ENCODE measurements at places on chromosomes 5 and 9. TPM values are rescaled to one million over a fixed set of nuclear protein-coding genes. Genes with fewer than 3 reads are reported as not detected.

The CD74 gene
- 263 TPM for total RNA-seq

The SPATA31D4 gene
- not detected for total RNA-seq

The PRRT1B gene
- not detected for total RNA-seq

The MBLAC2 gene
- 3.8 TPM for total RNA-seq

The MEF2C gene
- total RNA-seq, result 52.3 TPM

The IFNA10 gene
- total RNA-seq, result not detected

The SLC6A7 gene
- not detected for total RNA-seq

The DNAI1 gene
- total RNA-seq, result not detected

DNA sequence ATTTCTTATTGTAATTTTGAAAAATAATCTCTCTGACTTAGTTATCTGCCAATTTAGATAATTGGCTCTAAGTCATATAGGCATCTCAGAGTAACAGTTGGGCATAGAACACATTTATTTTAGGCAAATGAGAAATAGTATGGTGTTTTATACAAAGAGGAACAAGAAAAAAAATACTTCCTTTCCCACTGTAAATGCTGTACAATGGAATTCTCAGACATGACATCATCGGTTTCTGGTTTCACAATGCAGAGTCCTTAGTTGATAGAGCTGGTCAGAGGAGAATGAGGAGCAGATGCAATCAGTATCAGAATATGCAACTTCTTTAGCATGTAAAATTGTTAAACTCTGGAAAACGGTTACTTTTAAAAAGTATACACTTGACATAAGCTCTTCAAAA, 49.4 kb downstream of the PLK2 start:
- no peak for DNase-seq

DNA sequence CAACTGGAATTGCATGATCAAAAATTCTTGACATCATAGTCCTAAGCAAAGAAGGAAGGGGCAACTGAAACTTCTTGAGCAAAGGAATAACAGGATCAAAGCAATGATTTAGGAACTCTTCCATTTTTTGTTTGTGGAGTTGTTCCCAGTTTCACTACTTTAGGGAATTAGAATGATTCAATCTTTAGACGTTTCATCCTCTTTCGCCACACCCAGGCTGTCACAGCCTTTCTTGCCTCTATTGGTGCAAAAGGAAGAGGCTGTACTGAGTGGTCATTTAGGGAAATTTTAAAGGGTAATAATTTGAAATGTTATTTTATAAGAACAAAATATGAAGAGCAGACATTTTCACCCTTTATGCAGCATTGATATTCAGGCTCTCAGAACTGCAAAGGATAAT, 1026.0 kb upstream of the ARRDC3 start:
- no peak for DNase-seq

DNA sequence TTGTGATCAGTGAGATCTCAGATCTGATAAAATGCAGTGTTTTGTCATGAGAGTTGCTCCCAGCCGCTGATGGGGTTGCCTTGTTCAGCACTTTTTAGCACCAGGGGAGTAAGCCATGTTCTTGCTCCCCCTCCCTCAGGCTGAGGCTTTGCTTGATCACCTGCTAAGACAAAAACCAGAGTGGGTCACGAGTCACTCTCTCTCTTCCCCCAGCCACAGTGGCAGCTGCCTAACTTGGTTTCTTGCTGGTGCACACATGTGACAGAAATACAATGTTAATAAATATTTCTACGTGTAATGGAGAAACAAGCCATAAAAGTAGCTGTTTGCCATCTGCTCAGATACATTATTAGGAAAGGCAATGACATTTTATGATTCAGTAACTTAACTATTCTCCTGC, 212.4 kb upstream of the DMRT1 start:
- no peak for DNase-seq

GRCh38 chr5:164306662-164307061, 801.2 kb downstream of the MAT2B start:
- no peak for DNase-seq

DNA sequence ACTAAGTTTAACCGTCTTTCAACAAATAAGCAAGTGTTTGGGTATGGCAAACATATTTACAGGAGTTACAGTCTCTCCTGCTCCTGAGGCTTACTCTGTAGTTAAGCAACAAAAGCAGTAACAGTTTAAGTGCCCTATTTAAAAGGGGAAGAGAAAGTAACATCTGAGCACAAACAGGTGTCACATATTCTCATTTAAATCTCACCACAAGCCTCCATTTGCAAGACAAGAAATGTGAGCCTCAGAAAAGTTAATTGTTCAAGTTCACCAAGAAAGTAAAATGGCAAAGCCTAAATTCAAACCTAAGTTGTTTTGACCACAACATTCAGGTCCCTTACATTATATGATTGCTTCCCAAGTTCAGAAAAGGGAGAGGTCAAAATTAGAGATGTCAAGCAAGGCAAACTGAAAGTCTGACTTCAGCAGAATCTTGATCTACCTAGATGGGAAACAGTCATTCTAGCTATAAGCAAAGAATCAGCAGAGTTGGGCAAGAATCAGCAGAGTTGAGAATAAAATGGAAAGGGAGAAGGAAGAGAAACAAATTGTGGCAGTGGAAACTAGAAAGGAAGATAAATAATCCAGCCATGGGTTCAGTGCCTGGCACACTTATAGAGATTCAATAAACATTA, 93.4 kb downstream of the STRBP start:
- no peak for DNase-seq

- peak; percentile 71 for DNase-seq
Measured at GRCh38 chr9:120886490-120886967, 9.5 kb upstream of the PHF19 start.

- DNase-seq, result no peak
Measured at GRCh38 chr9:114312513-114312875, 10.4 kb upstream of the ORM1 start.

DNA sequence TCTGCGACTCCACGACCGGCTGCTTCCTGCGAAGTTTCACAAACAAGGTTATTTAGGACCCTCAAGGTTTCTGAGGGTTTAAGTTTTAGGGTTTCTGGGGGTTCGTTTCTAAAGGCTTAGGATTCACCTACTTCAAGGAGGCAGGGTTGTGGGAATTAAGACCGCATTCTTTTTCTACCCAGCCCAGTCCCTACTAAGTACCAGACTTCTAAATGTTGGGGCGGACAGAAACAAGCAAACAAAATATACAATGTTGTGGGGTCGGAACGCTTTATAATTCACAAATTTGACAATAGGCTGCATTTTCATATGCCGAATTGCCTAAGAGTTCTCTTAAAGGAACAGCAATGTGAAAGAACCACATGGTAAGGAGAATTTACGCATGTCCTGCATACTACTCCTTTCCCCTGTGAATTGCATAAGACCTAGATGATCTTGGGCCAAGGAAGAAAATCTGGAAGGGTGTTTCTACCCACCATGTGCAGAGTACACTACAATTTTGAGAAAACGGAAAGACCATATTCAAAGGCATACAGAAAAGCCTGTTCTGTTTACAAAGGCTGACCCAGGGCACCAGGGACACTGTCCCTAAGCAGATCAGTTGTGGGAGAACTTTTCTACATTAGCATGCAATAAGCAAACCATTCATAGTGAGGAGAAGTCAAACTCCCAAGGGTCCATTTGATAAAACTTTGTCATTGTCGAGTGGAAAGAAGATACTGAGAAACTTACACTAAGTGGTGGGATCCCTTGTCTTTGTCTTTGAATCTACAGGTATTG, 457.3 kb downstream of the RAB3C start:
- no peak for DNase-seq

DNA sequence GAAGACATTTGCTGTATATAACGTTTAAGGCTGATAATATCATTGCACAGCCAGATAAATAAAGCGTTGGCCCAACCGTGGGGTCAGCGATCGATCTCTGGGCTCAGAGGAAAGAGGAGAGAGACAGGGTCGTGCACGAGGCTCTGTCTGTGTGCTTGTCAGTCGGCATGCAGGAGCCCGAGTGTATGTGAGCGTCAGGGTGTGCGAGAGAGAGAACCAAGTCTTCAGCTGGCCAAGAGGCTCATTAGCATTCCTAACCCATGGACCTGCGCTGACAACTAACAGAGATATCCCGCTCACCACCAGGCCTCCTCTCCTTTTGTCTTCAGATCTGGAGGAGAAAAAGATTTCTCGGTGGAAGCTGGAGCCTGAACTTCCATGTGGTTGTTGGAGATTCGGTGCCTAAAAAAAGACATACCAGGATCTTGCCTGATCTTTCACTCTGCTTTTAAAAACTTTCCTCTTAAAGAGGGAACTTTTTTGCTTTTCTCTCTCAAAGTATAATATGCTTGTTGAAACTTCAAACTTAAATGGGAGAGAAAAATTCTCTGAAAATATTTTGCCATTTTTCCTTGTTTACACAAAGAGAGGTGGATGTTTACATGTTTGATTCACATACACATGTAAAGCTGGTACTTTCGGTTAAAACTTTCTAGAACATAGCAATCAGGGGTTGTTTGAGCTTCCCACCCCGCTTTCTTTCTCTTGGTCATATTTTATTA, 16.5 kb downstream of the NR2F1 start:
- DNase-seq, result no peak

DNA sequence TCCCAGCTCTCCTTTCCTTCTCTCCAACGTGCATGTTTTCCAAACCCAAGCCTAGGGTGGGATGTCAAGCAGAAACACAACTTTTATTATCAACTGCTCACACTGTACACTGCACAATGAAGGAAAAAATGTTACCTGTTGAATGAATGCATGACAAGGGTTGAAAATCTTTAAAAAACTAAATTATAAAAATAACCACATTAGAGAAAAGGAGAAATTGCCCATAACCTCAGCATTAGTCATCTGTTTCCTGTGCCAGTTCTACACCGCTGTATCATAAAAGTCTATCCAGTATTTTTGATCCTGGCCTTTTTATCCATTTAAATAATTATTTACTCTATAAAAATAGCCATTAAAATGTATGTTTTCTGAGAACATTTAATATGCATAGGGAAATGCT, 101.1 kb downstream of the APBA1 start:
- no peak for DNase-seq

DNA sequence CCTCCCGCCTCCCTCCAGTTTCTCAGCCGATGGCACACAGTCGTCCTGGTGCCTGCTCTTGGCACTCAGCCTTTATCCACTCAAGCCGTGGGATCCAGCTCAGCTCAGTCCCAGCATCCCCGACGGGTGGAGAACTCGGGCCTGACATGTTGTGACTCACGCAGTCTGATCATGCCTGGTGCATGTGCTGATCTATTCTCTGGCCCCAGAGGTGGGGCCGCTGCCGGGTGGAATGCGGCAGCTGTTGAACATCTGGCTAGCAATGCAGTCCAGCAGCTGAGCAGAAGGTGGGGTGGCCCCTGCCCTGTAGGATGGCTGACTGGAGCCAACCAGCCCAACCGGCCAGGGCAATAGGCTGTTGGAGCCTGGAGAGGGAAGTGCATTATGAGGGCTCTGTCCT, 1.7 kb upstream of the AIF1L start:
- peak; percentile 74 for DNase-seq

- no peak for DNase-seq
Measured at GRCh38 chr9:90508940-90509339, 133.7 kb downstream of the DIRAS2 start.

DNA sequence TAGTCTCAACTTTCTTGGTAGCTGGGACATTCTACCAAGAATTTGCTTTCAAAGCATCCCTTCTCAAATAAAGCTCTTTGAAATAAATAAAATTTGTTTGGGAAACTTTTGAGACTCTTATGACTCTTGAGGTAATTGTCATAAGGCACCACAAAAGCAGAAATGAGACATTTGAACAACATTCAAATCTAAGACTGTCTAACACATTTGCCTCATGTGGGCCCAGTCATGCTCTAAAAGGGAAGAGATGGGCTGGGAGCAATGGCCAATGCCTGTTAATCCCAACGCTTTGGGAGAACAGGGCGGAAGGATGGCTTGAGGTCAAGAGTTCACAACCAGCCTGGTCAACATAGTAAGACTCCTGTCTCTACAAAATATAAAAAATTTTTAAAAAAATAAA, 26.4 kb downstream of the SLC31A2 start:
- DNase-seq, result no peak

DNA sequence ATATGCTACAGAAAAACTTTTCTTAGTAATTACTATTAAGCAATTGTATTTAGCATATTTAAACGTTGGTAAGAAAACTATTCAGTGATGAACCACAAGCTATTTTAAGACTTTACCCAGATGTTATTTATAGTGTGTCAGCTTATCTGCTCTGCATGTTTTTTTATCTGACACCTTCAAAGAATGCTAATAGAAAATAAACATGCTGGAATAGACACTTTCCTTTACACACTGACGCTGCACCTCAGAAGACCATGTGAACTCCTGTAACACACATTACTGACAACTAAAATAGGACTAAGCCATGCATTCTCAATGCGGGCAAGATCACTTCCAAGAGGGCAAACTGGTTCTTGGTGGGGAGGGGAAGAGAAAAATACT, 38.3 kb downstream of the FNIP1 start:
- DNase-seq, result no peak

DNA sequence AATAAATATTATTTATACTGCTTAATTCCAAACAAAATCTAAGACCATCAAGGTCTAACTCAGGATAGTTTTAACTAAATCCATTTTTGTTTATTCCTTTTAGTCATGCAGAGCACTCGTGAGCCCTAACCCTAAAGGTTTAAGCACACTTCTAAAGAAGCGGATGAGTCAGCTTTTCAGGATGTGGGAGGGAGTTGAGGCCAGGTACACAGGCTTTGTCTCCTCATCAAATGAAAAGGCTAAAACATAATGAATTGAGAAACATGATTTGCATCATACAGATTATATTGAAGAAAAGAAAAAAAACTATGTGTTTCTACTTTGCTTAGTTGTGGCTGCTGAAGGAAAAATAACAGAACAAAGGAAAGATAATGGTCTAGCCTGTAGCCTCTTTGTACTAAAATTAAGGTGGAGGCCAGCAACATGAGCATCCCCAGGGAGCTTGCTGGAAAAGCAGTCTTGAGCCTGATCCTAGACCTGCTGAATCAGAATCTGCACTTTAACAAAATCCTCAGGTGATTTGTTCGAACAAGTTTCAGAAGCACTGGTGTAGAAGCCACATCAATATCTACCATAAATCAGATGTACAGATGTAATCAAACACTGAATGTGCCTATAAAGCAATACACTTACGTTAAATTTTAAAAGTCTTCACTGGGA, 21.1 kb upstream of the ISCA1 start:
- no peak for DNase-seq

GRCh38 chr9:19614294-19614693, 174.5 kb downstream of the SLC24A2 start:
- DNase-seq, result no peak

GRCh38 chr5:7960142-7960541, 91.2 kb downstream of the MTRR start:
- no peak for DNase-seq

- no peak for DNase-seq
Measured at GRCh38 chr5:19229179-19229835, 758.7 kb downstream of the CDH18 start.

- no peak for DNase-seq
Measured at GRCh38 chr5:54602475-54602874, 84.9 kb downstream of the SNX18 start.

DNA sequence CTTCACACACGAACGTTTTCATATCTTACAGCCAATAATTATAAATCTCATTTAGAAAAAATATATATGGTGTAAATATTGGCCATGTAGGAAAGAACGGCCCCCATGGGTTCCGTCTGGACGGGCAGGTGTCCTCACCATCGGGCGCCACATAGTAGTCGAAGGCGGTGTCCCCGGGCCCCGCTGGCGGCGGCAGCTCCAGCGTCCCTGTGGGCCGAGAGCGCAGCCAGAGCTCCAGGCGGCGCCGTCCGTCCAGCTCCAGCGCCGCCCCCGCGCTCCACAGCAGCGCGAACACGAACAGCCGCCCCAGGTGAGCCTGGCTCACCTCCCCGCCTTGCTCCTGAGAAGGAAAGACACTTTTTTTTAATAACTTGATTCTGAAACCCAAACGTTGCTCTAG, 134.6 kb downstream of the DNAH5 start:
- DNase-seq, result no peak
